ENCODE measurements at places on chromosomes 2 and 18.

DNA sequence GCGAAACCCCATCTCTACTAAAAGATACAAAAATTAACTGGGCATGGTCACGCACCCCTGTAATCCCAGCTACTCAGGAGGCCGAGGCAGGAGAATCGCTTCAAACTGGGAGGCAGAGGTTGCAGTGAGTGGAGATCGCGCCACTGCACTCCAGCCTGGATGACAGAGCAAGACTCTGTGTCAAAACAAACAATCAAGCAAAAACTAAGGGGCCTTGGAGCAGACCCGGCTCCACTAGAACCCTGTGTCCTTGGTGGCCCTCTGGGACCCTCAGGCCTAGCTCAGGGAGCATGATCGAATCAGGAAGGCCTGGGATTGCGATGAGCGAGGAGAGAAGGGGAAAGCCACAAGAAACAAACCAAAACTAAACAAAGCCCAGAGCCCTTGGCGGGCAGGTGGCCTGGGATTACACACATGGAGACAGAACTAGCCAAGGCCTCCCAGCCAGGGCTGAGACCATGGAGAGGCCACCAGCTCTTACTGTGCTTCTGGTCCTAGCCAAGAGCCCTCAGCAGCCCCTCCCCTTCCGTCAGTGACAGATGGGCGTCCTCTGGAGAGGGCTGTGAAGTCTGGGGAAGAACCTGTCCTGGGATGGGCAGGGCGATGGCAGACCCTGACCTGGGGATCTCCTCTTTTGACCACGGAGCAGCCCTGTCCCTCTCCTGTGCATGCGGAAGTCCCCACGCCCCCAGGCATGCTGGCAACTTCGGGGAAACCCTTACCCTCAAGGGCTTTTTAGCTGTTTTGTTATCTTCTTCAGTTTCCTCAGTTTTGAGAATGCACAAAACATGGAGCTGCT, 27.4 kb upstream of the CATIP start:
- DNase-seq: no peak

GRCh38 chr2:107412209-107412904, 414.3 kb upstream of the RGPD4 start:
- DNase-seq: no peak

DNA sequence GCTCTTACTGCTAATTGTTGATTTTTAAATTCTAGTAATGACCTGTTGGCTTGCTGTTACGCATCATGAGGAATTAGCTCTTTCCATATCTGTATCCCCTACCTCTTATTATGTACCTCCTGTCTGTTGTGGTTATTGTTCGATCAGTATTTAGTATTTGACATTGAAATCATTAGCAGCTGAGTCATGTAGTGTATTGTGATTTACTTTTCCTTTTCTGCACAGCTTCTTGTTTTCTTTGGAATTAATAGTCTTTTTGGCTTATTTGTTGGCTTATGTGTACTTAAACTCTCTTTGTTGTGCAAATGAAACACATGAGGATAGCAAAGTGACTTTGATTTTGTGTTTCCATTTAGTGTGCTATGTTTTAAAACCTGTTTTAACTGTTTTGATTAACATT, 4.3 kb downstream of the EPB41L5 start:
- no peak for DNase-seq

DNA sequence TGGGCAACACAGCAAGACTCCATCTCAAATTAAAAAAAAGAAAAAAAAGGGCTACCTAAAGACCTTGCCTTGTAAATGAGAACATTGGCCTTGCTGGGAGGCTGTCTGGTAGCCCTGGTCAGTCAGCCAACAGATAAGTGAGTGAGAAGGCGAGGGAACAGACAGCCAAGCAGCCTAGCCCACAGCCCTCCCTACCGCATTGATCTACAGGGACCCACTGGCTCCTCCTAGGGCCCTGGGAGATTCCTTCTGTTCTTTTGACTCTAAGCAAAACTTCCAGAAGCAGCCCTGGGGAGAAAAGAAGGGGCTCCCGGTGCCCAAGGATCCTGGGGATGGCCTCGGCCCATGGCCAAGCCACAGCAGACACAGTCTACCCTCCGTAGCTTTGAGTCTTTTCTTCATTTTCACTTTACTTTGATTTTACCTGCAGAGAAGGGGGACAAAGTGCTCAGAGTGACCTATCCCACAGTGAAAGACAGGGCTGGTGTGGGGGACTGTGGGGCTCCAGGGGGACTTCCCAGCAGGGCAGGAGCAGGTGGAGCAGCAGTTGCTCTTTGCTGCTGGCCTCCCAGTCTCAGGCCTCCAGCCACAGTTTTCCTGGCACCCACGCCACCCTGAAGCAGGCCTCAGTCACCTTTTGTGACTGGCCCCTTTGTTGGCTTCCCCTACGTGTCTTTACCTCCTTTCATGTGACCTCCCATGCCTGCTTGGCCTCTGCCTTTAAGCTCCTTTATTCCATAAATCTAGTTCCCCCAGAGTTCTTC, 5.1 kb downstream of the CEP68 start:
- DNase-seq: no peak

DNA sequence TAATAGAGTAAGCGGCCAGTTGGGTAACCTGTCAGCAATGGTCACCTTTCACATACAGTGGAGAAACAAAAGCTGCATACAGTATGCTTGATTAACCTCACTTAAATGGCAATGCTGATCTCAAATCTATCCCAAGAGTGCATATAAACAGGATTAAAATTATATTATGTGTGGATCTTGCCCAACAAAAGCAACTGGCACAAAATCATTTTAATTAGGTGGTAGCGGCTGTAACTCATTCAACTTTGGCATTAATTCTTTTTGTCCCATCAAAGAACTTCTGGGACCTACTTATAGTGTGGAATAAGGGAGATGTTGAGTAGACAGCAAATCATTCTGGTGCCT, 167.8 kb upstream of the VRK2 start:
- no peak for DNase-seq

DNA sequence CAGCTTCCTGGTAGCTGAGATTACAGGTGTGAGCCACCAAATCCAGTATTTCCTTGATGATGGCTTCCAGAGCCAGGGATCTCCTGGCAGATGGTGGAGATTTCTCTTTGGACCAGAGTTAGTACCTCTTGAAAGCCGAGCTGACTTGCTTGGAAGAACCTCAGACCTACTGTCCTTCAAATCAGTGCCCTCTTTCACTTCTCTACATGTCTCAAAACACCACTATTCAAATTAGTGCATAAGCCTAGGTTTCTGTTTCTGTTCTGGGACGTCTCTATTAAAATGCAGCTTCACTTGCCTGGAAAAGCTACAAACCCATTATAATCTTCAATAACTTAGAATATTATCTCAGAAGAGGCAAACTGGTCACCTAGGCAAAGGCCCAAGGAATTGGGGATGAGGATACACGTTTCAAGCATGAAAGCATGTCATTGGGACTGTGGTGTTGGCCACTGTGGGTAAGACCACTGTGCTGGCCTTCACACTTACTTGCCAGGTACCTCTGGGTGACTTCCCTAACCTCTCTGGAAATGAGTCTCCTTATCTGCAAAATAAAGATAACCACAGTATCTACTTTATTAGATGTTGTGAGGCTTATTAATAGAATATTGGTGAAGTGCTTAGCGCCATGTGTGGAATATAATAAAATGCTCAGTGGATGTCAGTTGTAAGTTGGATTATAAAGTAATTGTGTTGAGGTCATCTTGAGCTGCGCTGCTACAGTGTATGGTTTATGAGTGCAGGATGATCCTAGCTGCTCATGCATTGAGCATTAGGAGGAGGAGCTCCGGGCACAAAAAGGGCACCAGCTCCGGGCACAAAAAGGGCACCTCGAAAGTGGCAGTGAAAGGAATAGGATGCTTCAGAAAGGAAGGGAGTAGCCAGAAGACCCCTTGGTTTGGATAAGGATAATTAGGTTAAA, 84.5 kb downstream of the DOCK10 start:
- DNase-seq: no peak

GRCh38 chr2:81437456-81438000, 1133.0 kb upstream of the LRRTM1 start:
- no peak for DNase-seq

DNA sequence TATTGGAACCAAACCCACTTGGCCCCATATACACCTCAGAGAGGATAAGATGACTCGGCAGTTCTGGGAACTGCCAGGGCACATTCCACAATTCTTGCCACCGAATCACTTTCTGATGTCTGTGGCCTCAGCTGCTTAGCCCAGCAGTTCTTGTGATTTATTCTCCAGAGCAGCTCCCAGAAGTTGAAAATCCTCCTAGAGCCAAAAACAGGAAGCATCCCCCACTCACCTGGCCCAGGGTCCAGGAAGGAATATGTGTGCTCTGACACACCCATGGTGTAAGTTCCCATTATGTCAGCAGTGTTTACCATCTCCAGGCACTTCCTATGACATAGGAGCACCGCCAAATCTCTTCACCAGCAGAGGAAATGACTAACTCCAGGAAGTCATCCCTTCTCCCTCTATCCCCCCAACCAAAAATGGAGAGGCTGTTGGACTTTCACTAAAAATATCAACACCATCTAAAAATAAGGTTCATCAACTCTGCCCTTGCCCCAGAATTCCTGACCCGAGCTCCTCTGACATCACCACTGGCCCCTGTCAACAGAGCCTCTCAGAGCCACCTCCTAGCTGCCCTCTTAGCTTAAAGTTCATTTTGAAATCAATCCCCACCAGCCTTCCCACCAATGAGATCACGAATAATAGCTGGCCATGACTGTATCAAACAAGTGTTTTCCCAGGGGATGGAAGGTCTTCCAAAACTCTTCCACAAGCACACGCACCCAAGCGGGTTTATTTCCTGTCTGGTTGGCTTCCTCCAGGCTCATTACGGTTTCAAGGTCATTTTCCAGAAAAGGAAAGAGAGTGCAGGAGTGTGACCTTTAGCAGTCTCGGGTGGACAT, 223.1 kb upstream of the PARD3B start:
- DNase-seq: no peak

DNA sequence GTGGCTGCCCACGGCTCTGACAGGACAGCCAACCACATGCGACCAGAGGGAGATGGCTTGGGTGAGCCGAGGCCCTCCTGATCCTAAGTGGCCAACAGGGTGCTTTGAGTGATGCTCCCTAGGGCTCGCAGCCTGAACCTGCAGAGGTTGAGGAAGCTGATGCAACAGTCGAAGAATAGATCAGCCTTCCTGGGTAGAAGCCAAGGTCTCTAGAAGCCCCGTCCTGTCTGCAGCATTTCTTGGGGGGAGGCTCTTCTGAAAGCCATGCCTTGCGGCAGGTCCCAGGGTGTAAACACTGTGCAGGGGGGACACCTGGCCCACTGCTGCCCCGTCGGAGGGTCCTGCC, 136.4 kb downstream of the HDAC4 start:
- no peak for DNase-seq

GRCh38 chr2:132703396-132703795, 33.4 kb upstream of the LYPD1 start:
- no peak for DNase-seq

GRCh38 chr2:170679607-170680079, 35.5 kb upstream of the SP5 start:
- no peak for DNase-seq

DNA sequence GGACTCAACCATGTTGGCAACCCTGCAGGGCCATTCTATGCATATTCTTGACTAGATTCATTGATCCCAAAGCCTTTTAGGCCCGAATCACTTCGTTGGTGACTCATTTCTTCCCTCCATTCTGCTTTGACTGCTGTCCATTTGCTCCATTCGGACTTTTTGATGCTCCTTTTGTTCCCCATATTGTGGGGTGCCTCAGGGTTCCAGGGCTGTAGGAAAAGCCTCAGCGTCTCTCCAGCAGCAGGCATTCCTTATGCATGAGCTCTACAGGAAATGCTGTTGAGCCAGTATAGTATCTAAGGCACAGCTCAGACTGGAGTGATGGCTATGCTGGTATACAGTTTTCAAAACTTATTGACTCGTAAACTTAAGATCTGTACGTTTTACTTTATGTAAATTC, 292.6 kb downstream of the PRKCE start:
- no peak for DNase-seq

DNA sequence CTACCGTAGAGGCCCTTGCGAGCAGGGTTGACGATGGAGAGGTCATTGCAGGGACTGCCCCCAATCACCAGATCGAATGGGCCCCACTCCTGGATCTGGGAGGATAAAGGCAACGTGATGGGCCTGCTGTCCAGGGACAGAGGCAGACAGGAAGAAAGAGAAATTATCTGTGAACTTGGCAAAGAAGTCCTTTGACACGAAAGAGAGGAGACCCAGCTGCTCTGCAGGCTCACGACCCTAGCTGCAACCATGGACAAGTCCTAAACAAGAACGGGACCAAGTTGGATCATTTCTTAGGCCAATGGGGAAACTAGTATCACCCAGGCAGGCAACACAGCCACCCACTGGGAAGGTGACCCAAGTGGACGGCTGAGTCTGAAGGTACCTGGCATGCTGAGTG, 72.3 kb upstream of the POMC start:
- no peak for DNase-seq

GRCh38 chr2:33040541-33040940, 93.8 kb downstream of the LTBP1 start:
- DNase-seq: no peak

- DNase-seq: no peak
These were observed 54.9 kb downstream of the NUP35 start for GRCh38 chr2:183179156-183179555.

DNA sequence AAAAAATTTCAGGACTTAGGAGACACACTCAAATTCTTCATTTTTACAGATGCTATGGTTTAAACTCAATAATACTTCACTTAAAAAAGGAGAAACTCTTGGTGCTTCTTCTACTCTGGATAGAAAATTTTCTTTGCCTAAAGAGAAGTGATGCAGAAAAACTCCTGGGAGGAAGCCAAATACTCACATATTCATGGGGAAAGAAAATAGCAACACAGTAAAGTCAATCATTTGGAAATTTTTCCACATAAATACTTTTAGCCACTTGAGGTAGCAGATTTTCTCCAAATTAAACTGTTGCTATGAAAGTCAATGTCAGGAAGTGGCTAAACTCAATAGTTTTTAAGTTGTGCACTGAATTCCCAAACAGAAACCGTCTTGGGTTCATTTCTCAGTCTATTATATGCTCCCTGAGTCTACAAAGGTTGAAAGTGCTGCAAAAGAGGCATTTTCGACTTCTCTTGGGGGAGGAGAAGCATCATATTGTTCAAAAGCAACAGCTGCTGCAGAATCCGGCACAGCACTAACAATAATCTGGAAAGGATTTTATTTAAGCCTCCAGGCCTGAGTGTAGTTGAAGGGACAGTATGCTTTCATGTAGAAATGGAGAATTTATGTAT, 81.1 kb downstream of the UPP2 start:
- no peak for DNase-seq

- DNase-seq: peak; percentile 25
These were observed 117.1 kb upstream of the DTNA start for GRCh38 chr18:34592961-34593382.

DNA sequence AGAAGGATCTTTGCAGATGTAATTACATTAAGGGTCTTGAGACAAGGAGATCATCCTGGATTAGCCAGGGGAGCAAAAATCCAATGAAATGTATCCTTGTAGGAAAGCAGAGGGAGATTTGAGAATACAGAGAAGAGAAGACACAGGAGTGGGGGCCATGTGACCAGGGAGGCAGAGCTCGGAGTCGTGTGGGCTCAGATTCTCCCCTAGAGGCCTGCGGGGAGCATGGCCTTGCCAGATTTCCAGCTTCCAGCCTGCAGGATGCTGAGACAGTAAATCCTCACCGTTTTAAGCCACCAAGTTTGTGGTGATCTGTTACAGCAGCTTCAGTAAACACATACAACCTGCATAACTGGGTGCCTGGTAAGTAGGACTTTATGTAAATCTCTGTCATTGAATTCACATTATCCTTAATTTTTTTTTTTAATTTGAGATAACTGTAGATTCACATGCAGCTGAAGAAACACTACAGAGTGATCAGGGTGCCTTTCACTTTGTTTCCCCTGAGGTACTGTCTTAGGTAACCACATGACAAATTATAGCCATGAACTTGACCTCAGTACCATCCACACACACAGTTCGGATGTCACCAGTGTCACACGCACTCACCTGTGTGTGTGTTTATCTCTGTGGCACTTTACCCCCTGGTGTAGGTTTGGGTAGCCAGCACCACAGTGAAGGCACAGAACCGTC, 138.4 kb upstream of the HDAC4 start:
- DNase-seq: no peak
